Liver (tissue), 10 donors: ENCODE measurements at places on chromosomes 13 and 19.

DNA sequence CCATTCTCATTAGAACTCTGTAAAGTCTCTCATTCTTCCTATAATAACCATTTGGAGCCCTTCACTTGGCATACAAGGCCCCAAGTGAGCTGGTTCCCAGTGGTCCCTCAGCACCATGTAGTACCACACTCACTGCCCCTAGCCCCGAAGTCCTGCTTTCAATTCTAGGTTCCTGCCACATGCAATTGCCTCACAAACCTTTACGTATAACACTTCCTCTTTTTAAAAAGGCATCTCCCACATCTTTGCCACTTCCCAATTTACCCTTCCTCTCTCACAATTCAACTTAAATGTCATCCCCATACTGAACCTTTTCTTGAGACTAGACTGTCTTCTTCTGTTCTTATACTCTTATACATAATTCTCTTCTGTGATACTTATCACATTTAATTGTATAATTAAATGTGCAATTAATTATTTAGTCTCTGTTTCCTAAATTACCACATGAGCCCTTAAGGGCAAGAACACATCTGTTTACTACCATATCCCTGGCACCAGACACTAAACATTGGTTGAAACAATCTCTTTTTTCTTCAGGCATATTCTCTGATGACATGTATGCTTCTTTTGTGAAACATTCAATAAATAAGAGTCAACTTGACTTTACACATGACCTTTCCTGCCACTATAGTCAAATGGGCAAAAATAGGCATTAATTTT, 304.0 kb downstream of the SPRY2 start:
- no peaks in the 10 kb centered on the region for H3K27me3 ChIP-seq
- H3K27ac ChIP-seq = no peak overlapping the region
- no peak for DNase-seq
- H3K36me3 ChIP-seq = no peaks in the 10 kb centered on the region

DNA sequence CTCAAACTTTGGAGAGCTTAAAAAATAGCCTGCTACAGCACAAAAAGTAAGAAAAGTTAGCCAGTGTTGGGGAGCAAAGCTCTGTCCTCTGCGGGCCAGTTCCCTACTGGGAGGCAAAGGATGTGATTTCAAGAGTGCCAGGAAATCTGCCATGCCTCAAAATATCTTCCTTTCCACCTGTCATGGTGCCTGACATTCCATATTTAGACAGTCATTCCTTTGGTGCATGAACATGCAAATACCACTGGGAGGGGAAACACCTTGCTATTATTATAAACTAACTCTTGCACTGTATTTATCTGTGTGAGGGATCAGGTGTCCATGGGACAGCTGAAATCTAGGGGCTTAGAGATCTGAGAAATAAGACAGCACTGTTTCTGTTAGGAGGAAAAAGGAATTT, 10.3 kb downstream of the FREM2 start:
- H3K4me1 ChIP-seq = no peaks in the 10 kb centered on the region
- no peak for DNase-seq
- H3K27ac ChIP-seq = no peak overlapping the region
- H3K36me3 ChIP-seq = no peaks in the 10 kb centered on the region

- DNase-seq = no peak
- H3K36me3 ChIP-seq = no peaks in the 10 kb centered on the region
- peaks cover 3% of the 10 kb centered on the region for H3K27me3 ChIP-seq
- no peak overlapping the region for H3K4me3 ChIP-seq
- H3K4me1 ChIP-seq = peaks cover 4% of the 10 kb centered on the region
These were observed 3.1 kb downstream of the SLC17A7 start for GRCh38 chr19:49438261-49438660.

DNA sequence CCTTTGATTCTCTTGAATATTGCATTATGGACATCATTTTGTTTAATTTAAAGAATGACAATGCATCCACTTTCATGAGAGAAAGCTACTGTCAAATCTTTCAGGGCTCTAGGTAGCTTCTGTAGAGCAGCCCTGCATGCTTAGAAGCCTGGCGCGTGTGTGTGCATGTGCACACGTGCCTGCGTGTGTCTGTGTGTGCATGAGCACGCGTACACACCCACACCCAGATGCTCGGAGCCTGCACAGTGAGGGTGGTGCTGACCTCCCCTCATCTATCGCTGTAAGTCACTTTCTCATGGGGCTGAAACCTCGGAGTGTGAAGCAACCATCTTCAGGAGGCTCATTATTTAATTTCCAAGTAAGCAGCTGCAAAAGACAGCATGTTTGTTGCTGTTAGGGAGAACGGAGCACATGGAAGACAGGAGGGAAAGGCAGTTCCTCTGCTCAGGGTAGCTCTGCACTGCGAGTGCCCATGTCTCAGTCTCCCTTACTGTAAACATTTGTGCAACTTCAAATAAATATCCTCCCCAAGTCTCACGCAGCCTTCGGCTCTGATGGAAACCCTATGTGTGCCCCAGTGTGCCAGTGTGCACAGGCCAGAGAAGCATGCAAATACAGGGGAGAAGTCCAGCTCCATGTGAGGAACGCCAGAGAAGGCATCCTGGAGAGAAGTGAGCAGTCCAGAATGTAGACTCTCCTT, 22.8 kb downstream of the TSHZ3 start:
- no peaks in the 10 kb centered on the region for H3K27me3 ChIP-seq
- no peaks in the 10 kb centered on the region for H3K36me3 ChIP-seq
- no peak overlapping the region for H3K4me3 ChIP-seq
- no peak overlapping the region for H3K27ac ChIP-seq

- no peaks in the 10 kb centered on the region for H3K4me1 ChIP-seq
- H3K27ac ChIP-seq = no peak overlapping the region
- no peak for DNase-seq
- no peak overlapping the region for H3K4me3 ChIP-seq
- no peaks in the 10 kb centered on the region for H3K27me3 ChIP-seq
These were observed 8.9 kb downstream of the GRTP1 start for GRCh38 chr13:113354831-113355610.

DNA sequence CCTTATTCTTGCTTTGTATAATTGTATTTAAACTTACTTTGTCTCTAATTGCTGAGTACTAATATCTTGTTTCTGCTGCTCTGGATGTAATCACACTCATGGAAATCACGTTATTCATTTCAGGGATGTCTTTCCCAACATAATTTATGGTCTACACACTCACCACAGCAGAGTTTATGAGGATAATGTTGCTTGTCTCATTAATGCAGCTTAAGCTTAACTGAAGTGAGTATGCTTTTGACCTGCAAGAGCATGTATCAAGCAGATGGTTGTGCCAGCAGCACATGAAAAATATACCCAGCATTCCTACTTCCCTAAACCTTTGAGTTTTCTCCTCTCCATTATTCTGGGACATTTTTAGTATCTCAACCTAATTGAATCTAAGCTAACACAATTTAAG, 1080.9 kb downstream of the SLITRK5 start:
- no peaks in the 10 kb centered on the region for H3K4me1 ChIP-seq
- no peak overlapping the region for H3K4me3 ChIP-seq
- H3K36me3 ChIP-seq = no peaks in the 10 kb centered on the region
